ENCODE measurements at places on chromosomes 3 and 15. TPM values are rescaled to one million over a fixed set of nuclear protein-coding genes. Genes with fewer than 3 reads are reported as not detected.

HACD3 gene
- total RNA-seq, result 34.2 TPM

GRCh38 chr15:65303687-65304380 is 643 bp upstream of the RNU5B-1 start:
- peak; percentile 68 for DNase-seq
- no peaks in the 10 kb centered on the region for H3K36me3 ChIP-seq
- no peaks in the 10 kb centered on the region for H3K27me3 ChIP-seq
- no peaks in the 10 kb centered on the region for H3K4me1 ChIP-seq

- no peaks in the 10 kb centered on the region for H3K36me3 ChIP-seq
- no peaks in the 10 kb centered on the region for H3K4me1 ChIP-seq
- no peaks in the 10 kb centered on the region for H3K27me3 ChIP-seq
- no peak overlapping the region for H3K4me3 ChIP-seq
Observed at GRCh38 chr15:60651101-60651500, 172.2 kb upstream of the ICE2 start.

GRCh38 chr15:96335411-96336024 is 5.0 kb downstream of the NR2F2 start:
- no peak for DNase-seq
- peaks cover 4% of the 10 kb centered on the region for H3K36me3 ChIP-seq
- no peaks in the 10 kb centered on the region for H3K27me3 ChIP-seq
- no peaks in the 10 kb centered on the region for H3K4me1 ChIP-seq

DNA sequence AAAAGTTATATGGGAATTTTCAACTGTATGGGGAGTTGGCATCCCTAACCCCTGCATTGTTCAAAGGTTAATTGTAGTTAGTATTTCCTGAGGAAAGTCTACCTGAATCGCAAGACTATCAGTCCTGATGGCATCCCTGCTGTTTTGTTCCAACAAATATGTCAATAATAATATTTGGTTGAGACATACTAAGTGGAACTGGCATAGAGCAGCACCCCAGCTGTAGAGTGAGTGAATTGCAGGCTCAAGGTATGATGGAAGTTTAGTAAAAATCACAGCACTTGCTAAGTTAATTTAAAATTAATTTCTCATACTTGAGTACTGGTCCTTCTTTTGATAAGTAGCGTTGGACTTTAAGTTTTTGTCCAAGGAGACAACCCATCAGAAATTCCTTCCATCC is 18.0 kb upstream of the COMMD2 start:
- H3K4me1 ChIP-seq, result no peaks in the 10 kb centered on the region
- no peak overlapping the region for H3K27ac ChIP-seq
- no peak overlapping the region for H3K4me3 ChIP-seq
- DNase-seq, result no peak
- no peaks in the 10 kb centered on the region for H3K36me3 ChIP-seq

LRRIQ4 gene
- not detected for total RNA-seq

COLQ gene
- 10.7 TPM for total RNA-seq

- no peak overlapping the region for H3K4me3 ChIP-seq
- H3K27ac ChIP-seq, result no peak overlapping the region
- H3K4me1 ChIP-seq, result no peaks in the 10 kb centered on the region
- no peaks in the 10 kb centered on the region for H3K27me3 ChIP-seq
Observed at GRCh38 chr15:81785679-81786078, 260.1 kb downstream of the MEX3B start.

SLC6A1 gene
- total RNA-seq, result 1.4 TPM

DNA sequence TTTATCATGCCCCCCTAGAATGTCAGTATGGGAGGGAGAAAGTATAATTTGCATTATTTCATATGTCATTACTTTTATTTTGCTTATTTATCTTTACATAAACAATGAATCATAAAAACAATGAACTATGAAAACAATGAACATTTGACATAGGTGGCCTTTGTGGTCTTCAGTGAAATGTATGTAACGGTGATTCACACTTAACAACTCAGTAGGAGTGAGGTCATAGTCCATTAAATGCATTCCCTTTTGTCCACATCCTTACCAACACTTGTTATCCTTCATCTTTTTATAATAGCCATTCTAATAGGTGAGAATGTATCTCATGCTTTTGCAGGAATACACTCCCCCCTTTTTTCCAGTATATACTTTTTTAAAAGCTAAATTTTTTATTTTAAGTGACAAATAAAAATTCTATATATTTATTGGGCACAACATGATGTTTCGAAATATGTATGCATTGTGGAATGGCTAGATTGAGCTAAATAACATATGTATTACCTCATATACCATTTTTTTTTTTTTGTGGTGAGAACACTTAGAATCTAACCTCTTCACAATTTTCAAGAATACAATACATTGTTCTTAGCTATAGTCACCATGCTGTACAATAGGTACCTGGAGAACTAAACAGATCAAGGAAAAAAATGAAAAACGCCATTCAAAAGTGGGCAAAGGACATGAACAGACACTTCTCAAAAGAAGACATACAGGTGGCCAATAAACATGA is 189.5 kb downstream of the WDR72 start:
- no peak overlapping the region for H3K4me3 ChIP-seq
- H3K27me3 ChIP-seq, result no peaks in the 10 kb centered on the region
- H3K4me1 ChIP-seq, result no peaks in the 10 kb centered on the region

DNA sequence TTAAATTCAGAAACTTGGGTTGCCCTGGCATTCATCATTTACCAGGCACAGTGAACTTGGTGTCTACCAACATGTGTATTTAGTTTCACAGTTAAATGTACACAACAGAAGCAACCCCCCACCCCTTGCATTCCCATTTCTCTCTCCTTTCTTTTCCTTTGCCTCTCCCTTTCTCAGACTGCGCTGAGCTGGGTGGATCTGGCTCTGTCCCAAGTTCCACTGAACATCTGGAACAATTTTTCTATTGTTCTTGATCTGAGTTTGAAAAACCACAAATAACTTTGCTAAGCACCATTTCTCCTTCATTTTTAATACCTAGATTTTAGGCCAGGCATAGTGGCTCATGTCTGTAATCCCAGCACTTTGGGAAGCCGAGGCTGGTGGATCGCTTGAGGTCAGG is 242.2 kb downstream of the ABHD5 start:
- H3K4me3 ChIP-seq, result no peak overlapping the region
- no peaks in the 10 kb centered on the region for H3K27me3 ChIP-seq
- no peak for DNase-seq
- H3K4me1 ChIP-seq, result no peaks in the 10 kb centered on the region

GRCh38 chr3:150779402-150779858 is 16.5 kb upstream of the SIAH2 start:
- no peaks in the 10 kb centered on the region for H3K36me3 ChIP-seq
- no peaks in the 10 kb centered on the region for H3K27me3 ChIP-seq
- no peaks in the 10 kb centered on the region for H3K4me1 ChIP-seq
- no peak for DNase-seq
- no peak overlapping the region for H3K4me3 ChIP-seq
- no peak overlapping the region for H3K27ac ChIP-seq

EXD1 gene
- total RNA-seq, result not detected

- H3K4me1 ChIP-seq, result peaks cover 6% of the 10 kb centered on the region
- H3K27ac ChIP-seq, result peak overlapping the region; percentile 33
- H3K27me3 ChIP-seq, result no peaks in the 10 kb centered on the region
- DNase-seq, result no peak
Observed at GRCh38 chr3:71202848-71203533, 380.5 kb downstream of the FOXP1 start.

CLRN1 gene
- total RNA-seq, result not detected

DNA sequence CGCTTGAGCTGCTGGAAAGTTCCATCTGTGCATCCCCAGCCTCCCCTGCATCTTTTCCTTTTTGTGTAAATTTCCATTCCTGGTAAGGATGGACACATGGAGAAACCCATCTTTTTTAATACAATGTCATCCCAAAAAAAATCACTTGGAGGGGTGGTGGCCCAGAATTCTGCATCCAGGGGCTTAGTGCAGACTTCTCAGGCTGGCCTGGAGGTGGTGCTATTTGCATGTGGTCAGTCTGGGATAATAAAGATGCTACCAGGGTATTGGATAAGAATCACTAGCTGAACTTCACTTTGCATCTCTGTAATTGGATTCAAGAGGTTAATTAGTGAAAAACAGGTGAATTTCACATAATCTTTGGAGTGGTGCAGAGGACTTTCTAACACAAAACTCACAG is 1.8 kb upstream of the ZSCAN2 start:
- no peak overlapping the region for H3K4me3 ChIP-seq
- no peak for DNase-seq
- H3K36me3 ChIP-seq, result no peaks in the 10 kb centered on the region
- no peaks in the 10 kb centered on the region for H3K4me1 ChIP-seq
- H3K27ac ChIP-seq, result no peak overlapping the region

GXYLT2 gene
- total RNA-seq, result 46.4 TPM

LPCAT4 gene
- total RNA-seq, result 32.1 TPM

DNA sequence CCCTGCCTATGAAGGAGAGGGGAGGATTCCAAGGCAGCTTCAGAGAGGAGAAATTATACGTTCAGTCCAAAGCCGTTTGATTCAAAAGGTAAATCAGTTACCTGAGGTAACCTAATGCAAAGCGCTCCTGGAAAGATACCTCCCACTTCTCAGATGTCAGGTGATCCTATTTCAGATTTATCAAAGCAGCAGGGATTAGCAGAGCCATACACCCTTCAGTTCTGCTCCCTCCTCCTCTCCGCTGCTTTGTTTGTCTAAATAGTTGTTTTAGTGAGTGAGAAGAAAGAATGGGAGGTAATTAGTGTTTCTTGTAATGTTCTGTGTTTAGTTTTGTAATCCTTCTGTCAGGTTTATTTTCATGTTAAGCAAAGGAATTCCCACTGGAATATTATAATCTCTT is 81.1 kb downstream of the SOX14 start:
- H3K36me3 ChIP-seq, result no peaks in the 10 kb centered on the region
- no peak for DNase-seq
- H3K27me3 ChIP-seq, result no peaks in the 10 kb centered on the region
- H3K4me3 ChIP-seq, result no peak overlapping the region

GRCh38 chr15:68524753-68525584 is 53.8 kb upstream of the CORO2B start:
- no peak overlapping the region for H3K4me3 ChIP-seq
- peaks cover 2% of the 10 kb centered on the region for H3K4me1 ChIP-seq
- H3K36me3 ChIP-seq, result no peaks in the 10 kb centered on the region
- H3K27me3 ChIP-seq, result no peaks in the 10 kb centered on the region
- no peak overlapping the region for H3K27ac ChIP-seq

DNA sequence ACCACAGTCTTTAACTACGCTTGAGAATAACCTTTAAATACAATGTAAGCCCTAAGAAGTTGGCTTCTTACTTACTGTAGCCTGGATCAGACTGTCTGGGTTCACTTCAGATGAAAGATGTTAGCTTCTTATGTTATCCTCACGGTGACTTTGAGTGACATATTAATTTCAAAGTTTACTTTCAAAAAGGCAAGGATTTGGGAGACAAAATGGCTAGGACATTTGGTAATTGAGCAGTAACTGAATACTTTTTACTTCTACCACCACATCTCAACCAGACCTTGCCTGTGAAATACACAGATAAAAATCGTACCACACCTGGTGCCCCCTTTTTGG is 36.0 kb upstream of the BNIP2 start:
- H3K4me3 ChIP-seq, result no peak overlapping the region
- H3K27me3 ChIP-seq, result no peaks in the 10 kb centered on the region
- no peaks in the 10 kb centered on the region for H3K4me1 ChIP-seq
- H3K27ac ChIP-seq, result no peak overlapping the region

DUOXA2 gene
- not detected for total RNA-seq

IGSF10 gene
- total RNA-seq, result 2.2 TPM

DNA sequence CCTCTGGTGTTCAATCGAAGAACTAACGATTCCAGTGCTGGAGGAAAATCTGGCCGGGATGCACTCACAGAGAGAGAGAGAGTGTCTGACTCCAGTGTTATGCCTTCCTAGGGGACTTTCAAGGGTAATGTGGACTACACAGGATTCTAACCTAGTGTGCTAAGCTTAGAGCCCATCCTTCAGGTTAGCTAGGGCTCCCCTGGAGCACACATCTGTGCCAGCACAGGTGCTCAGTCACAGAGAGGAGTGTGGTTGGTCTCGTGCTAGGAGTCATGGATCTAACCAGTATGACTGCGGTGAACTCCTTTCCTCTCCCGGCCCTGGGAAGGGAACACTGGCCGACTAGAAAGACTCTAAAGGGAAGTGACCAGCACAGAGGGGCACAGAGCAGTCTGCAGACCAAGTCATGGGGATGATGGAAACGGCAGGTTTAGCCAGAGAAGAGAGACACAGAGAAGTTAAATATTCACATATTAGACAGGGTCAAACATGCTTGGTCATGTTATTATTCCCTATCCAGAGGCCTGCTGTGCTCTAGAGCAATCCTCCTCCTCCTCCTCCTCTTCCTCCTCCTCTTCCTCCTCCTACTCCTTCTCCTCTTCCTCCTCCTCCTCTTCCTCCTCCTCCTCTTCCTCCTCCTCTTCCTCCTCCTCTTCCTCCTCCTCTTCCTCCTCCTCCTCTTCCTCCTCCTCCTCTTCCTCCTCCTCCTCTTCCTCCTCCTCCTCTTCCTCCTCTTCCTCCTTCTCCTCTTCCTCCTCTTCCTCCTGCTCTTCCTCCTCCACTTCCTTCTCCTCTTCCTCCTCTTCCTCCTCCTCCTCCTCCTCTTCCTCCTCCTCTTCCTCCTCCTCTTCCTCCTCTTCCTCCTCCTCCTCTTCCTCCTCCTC is 280.3 kb downstream of the XXYLT1 start:
- no peak overlapping the region for H3K27ac ChIP-seq
- no peaks in the 10 kb centered on the region for H3K27me3 ChIP-seq
- no peak overlapping the region for H3K4me3 ChIP-seq
- no peaks in the 10 kb centered on the region for H3K4me1 ChIP-seq

EPB42 gene
- 0.60 TPM for total RNA-seq

- H3K4me1 ChIP-seq, result no peaks in the 10 kb centered on the region
- H3K27me3 ChIP-seq, result no peaks in the 10 kb centered on the region
- H3K36me3 ChIP-seq, result no peaks in the 10 kb centered on the region
- no peak overlapping the region for H3K4me3 ChIP-seq
- no peak overlapping the region for H3K27ac ChIP-seq
Observed at GRCh38 chr3:40679290-40679689, 154.5 kb downstream of the ZNF621 start.

DNA sequence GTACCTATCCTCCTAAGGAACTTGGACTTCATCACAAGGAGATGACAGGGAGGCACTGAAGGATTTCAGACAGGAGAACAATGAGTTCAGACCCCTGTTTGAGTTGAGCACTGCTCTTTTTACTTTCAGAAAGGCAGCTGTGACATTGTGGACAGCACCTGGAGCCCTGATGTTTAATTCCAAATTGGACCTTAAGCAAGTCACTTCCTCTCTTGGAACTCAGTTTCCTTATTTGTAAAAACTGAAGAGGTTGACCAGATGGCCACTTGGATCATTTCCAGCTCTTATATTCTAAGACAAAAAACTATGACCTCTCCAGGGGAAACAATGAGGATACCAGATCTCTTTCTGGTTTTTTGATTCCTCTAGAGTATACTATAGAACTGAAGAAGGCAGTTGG is 34.1 kb upstream of the SMAD3 start:
- no peaks in the 10 kb centered on the region for H3K4me1 ChIP-seq
- no peak overlapping the region for H3K27ac ChIP-seq
- no peaks in the 10 kb centered on the region for H3K36me3 ChIP-seq

RBMS3 gene
- 203 TPM for total RNA-seq

CKMT1B gene
- total RNA-seq, result not detected

- H3K4me3 ChIP-seq, result no peak overlapping the region
- H3K27ac ChIP-seq, result no peak overlapping the region
- no peaks in the 10 kb centered on the region for H3K4me1 ChIP-seq
- H3K27me3 ChIP-seq, result no peaks in the 10 kb centered on the region
- DNase-seq, result no peak
Observed at GRCh38 chr3:117408811-117409210, 699.2 kb downstream of the TUSC7 start.

All from aorta (tissue), 5 donors.